ENCODE measurements at places on chromosomes 6 and 20. TPM values are rescaled to one million over a fixed set of nuclear protein-coding genes. Genes with fewer than 3 reads are reported as not detected.

PSORS1C1 gene
- total RNA-seq, result not detected

- no peaks in the 10 kb centered on the region for H3K27me3 ChIP-seq
- no peaks in the 10 kb centered on the region for H3K36me3 ChIP-seq
- no peak for DNase-seq
- peaks cover 19% of the 10 kb centered on the region for H3K4me1 ChIP-seq
- H3K27ac ChIP-seq, result no peak overlapping the region
Measured at GRCh38 chr20:52964131-52964530, 8.0 kb upstream of the TSHZ2 start.

MOXD1 gene
- not detected for total RNA-seq

PDYN gene
- total RNA-seq, result not detected

GRCh38 chr20:21559305-21559704 is 45.4 kb upstream of the NKX2-2 start:
- peaks cover 25% of the 10 kb centered on the region for H3K4me1 ChIP-seq
- H3K27ac ChIP-seq, result no peak overlapping the region
- no peaks in the 10 kb centered on the region for H3K36me3 ChIP-seq

MCHR2 gene
- total RNA-seq, result not detected

DNA sequence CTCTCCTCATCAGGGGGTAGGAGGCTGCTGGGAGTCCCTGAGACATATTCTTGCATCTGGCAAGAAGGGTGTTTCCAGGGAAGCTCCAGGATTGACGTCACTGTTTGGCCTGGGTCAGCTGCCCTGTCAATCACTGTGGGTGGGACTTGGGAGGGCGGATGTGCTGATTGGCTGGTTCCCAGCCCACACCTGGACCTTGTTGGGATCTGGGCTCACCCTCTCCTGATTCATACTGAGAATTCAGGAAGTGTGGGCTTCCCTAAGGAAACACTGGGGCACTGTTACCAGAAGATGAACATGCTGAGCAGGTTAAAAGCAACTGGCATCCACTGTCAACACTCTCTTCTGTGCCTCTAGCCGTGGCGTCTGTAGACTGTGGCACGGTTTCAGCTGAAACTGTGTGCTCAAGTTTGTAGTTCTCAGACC is 36.5 kb downstream of the CDH26 start:
- no peak overlapping the region for H3K27ac ChIP-seq
- H3K27me3 ChIP-seq, result peaks cover 11% of the 10 kb centered on the region
- no peak overlapping the region for H3K4me3 ChIP-seq
- no peaks in the 10 kb centered on the region for H3K4me1 ChIP-seq
- no peaks in the 10 kb centered on the region for H3K36me3 ChIP-seq
- peak; percentile 7 for DNase-seq

JAG1 gene
- total RNA-seq, result 42.9 TPM

RTEL1 gene
- 45.6 TPM for total RNA-seq

- no peak for DNase-seq
- H3K27ac ChIP-seq, result no peak overlapping the region
- H3K36me3 ChIP-seq, result no peaks in the 10 kb centered on the region
- H3K4me1 ChIP-seq, result peaks cover 11% of the 10 kb centered on the region
Measured at GRCh38 chr6:3830806-3831205, 18.4 kb upstream of the FAM50B start.

ENTPD6 gene
- 53.2 TPM for total RNA-seq

DNA sequence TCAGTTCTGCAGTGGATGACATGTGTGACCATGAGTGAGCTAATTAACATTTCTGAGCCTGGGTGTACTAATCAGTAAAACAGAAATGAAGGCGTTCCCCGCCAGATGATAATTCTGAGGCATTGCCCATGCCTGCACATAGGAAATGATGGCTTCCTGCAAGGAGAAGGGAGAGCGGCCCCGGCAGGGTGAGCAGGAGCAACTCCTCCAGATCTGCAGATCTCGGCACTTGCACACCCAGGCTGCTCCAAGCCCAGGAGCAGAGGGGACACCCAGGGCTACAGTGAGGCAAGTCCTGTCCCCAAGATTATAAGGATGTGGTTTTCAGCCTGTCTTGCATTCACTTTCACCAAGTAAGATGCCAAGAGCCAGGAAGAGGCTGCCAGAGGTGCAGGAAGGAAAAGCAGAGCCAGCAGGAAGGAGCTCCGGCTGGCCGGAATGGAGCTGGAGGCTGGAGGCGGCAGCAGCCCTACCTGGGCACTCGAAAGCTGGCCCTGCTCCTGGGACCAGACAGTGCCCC is 177.5 kb upstream of the CST7 start:
- H3K4me1 ChIP-seq, result peaks cover 42% of the 10 kb centered on the region
- no peak for DNase-seq
- H3K4me3 ChIP-seq, result no peak overlapping the region
